C1 segment of cervical spinal cord (tissue), 14 donors: ENCODE measurements at places on chromosomes 4 and X.

GRCh38 chr4:109406337-109406931, 27.2 kb upstream of the SEC24B start:
- DNase-seq, result no peak

- DNase-seq, result no peak
Observed at GRCh38 chr4:24858026-24858425, 54.8 kb downstream of the CCDC149 start.

- no peak for DNase-seq
Observed at GRCh38 chrX:153527208-153527607, 9.8 kb downstream of the ATP2B3 start.

GRCh38 chrX:13786048-13786447, 30.8 kb downstream of the GPM6B start:
- DNase-seq, result no peak

DNA sequence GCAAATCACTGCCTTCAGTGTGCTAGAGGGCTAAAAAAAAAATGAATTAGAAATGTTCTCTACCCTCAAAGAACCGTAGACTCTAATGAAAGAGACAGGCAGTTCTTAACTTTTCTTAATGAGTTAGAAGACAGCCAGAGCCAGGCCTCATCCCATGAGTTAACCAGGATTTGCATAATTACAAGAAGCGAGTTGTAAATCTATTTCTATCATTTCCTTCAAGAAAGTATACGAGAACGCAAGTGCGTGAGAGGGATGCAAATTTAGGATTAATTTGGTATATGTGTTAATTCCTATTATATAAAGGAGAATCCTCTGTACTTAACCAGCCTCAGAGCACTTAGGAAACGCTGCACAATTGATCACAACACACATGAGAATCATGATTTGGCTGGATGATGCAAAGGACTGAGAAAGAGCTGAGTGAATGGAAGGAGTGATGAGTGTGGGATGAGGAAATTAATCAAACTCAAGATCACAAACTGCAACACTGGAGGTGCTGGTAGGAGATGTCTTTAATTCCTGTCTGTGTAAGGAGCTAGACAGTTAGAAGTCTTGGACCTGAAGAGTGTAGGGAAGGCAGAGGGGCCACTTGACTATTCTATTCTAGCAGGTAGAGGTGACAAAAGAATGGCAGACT, 157.2 kb downstream of the ATP10D start:
- DNase-seq, result no peak

- no peak for DNase-seq
Observed at GRCh38 chr4:168506014-168506413, 9.2 kb downstream of the PALLD start.

DNA sequence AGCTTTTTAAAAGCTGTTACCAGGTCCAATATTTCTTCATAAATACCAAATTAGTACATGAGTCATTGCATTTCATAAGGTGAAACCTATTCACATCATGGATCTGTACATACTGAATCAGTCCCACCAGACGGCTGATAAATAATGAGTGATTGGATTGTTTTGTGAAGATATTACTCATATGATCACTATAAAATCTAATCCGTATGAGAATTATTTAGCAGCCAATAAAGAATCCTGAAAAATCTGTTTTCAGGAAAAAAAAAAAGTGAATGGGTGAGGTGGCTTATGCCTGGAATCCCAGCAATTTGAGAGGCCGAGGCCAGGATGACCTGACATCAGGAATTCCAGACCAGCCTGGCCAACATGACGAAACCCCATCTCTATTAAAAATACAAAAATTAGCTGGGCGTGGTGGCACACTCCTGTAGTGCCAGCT, 438.1 kb downstream of the INPP4B start:
- no peak for DNase-seq

- DNase-seq, result no peak
Observed at GRCh38 chrX:16836371-16836770, 33.8 kb downstream of the RBBP7 start.
